Right renal pelvis (tissue), 4 donors: ENCODE measurements at places on chromosomes 2 and 18.

GRCh38 chr2:102066554-102066953, 74.8 kb downstream of the IL1R2 start:
- DNase-seq: no peak

DNA sequence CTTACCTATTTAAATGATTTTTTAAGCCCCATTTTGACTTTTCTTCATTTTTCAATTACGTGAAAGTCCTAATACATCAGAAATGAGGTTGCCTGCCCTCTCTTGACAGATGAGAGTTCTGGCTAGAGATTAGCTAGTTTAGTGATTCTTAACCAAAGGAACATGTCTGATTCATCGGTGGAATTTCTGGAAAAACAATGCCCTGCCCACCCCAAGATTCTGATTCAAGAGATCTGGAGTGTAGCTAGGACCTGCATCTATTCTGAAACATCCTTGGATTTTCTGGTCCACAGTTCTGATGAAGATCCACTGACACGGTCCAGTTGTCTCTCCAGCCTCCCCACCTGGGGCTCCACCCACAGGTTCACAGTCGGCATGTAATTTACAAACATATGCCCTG, 111.2 kb downstream of the KLF7 start:
- DNase-seq: no peak

DNA sequence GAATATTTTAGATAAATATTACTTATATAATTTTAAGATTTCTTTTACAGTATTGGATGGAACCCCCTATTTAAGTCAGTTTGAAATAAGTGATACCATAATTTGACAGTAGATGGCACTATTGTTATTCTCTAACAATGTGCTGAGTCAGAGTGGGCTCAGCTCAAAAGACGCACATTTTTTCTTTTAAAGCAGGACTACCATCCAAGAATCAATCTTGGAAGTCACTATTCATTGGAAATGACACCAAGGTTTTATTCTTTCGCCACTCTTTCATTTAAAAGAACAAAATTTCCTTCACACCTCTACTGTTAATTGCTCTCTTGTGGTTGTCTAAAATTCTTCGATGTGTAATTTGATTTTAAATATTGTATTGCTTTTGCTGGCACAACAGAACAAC, 32.6 kb upstream of the SPAG16 start:
- peak; percentile 39 for DNase-seq

DNA sequence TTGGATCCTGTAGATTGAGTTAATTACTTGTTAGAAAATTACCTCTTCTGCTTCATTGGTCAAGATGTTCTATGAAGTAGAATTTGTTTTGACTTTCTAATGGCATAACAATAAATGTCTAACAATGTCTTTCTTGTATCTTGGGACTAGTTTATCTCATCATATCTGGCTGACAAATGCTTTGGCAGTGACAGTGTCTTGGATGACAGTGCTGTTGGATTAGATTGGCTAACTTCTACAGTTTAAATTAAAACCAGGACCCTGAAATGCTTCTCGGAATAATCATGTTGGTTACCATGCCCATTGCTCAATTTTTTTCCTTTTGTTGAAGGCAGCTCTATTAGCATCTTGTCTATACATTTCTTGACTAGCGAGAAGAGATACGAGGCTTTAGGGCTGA, 176.9 kb downstream of the PARD3B start:
- no peak for DNase-seq

- DNase-seq: no peak
These were observed 47.4 kb downstream of the VWA3B start for GRCh38 chr2:98134172-98135005.

- peak; percentile 76 for DNase-seq
These were observed at the start of gene BAZ2B for GRCh38 chr2:159616286-159616701. BAZ2B (minus strand) TSS chr2:159616548; CDS start chr2:159478719, 137,829 bp downstream.

GRCh38 chr2:696999-697627, 19.9 kb upstream of the TMEM18 start:
- DNase-seq: no peak

- DNase-seq: no peak
These were observed 1.3 kb downstream of the RAB31 start for GRCh38 chr18:9709304-9709877.

GRCh38 chr2:203412546-203413331, 84.5 kb downstream of the ABI2 start:
- DNase-seq: no peak

- DNase-seq: no peak
These were observed 54.8 kb downstream of the NTSR2 start for GRCh38 chr2:11615209-11615608.

- DNase-seq: no peak
These were observed 31.7 kb downstream of the ATP6V1C2 start for GRCh38 chr2:10753156-10753555.

DNA sequence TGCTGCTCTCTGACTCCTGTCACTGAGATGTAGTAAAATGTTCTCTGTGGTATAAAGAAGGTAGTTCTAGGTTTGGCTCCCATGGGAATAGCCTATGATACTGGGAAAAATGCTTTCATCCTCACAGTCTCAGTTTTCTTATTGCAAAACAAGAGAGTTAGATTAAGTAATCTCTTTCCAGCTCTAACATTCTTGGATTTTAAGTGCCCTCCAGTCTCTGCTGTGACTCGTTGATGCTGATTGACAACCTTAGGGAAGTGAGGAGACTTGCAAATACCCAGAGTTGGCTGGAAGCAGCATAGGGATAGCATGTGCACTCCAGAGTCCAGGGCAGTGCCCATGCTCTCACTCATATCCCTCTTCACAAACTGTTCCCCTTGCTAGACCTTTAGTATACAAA, 534.9 kb downstream of the SLC4A3 start:
- no peak for DNase-seq

DNA sequence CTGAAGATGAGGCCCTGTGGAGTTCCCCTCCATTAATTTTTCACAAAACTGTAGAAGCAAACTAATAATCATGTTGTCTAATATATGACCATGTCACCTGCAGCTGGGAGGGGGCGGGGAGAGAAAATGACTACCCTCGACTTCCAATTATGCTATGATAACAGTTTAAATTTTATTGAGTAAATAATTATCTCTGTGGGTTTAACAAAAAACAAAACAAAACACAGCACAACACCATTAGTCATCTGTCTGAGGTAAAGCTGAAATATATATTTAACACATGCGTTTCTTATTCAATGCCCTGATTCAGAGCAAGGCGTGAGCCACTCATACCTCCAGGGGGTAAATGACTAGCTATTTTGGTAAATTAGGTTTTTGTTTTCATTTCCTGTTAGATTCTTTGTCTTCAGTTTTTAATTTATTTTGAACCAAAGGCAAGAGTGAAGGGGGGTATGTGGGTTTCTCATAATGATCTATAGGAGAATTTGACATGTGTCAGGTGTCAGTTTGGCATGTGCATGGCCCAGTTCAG, 77.4 kb upstream of the ZCCHC2 start:
- DNase-seq: no peak

GRCh38 chr18:49967171-49967570, 153.8 kb upstream of the ACAA2 start:
- DNase-seq: peak; percentile 38

GRCh38 chr18:23966909-23967308, 47.6 kb upstream of the TTC39C start:
- DNase-seq: no peak

GRCh38 chr2:40820319-40820718, 368.4 kb upstream of the SLC8A1 start:
- DNase-seq: no peak

DNA sequence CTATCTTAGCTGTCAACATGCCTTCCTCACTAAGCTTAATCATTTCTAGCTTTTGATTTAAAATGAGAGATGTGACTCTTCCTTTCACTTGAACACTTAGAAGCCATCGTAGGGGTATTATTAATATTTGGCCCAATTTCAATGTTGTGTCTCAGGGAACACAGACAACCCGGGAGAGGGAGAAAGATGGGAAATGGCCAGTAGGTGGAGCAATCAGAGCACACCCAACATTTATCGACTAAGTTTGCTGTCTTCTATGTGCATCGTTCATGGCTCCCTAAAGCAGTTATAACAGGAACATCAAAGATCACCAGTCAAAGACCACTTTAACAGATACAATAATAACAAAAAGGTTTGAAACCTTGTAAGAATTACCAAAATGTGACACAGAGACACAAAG, 110.2 kb downstream of the OLA1 start:
- no peak for DNase-seq

DNA sequence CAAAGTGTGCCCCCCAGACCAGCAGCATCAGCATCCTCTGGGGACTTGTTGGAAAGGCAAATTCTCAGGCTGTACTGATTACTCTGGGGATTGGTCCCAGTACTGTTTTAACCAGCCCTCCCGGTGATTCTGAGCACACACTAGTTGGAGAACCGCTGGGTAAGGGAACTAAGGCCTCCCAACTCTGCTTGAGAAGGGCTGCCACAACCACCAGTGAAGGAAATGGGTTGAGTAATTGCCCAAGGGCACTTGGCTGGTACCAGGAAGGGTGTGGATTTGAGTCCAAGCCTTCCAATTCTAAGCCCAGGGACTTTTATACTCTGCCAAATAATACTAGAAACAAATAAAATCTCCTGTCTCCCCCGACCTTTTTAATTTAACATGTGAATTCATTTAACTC, 219.9 kb downstream of the SETBP1 start:
- no peak for DNase-seq
